Fibroblast of skin of left biceps (primary cell): ENCODE measurements at places on chromosomes 7 and 10.

DNA sequence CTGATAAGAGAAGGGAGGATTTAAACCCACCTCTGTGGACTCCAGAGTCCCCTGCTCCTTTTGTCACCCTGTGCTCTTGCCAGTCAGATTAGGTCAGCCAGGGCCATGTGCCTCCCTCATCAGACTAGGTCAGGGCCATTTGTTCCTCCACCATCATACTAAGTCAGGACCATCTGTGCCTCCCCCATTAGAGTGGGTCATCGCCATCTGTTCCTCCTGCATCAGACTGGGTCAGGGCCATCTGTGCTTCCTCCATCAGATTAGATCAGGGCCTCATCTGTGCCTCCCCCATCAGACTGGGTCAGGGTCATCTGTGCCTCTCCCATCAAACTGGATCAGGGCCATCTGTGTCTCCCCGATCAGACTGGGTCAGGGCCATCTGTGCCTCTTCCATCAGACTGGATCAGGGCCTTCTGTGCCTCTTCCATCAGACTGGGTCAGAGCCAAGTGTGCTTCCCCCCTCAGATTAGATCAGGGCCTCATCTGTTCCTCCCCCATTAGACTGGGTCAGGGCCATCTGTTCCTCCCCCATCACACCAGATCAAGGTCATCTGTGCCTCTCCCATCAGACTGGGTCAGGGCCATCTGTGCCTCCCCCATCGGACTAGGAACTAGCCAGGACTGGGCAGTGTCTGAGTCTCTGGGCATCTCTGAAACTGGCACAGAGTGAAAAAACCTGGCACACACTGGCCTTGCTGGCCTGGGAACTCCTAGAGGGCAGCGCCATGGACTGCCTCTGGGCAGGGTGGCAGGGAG lies 11.5 kb downstream of the MYL10 start:
- no peak for DNase-seq

GRCh38 chr10:71771821-71772617 lies 1.3 kb downstream of the VSIR start:
- no peak for DNase-seq

DNA sequence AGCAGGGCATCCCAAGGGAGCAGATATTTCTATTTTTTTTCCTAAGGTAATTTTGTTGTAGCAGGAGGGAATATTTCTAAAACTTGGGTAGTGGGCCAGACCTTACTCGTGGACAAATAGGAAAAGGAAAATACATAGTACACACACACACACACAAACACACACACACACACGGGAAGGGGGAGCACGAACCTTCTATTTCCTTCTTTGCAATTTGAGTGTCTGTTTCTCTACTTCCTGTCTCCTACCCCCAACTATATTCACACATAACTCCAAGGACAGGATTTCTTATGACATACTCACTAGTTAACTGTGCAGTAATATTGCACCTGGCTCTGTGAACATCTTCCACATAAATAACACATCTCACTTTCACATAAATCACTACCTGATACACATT lies 4.4 kb downstream of the LDB1 start:
- no peak for DNase-seq

DNA sequence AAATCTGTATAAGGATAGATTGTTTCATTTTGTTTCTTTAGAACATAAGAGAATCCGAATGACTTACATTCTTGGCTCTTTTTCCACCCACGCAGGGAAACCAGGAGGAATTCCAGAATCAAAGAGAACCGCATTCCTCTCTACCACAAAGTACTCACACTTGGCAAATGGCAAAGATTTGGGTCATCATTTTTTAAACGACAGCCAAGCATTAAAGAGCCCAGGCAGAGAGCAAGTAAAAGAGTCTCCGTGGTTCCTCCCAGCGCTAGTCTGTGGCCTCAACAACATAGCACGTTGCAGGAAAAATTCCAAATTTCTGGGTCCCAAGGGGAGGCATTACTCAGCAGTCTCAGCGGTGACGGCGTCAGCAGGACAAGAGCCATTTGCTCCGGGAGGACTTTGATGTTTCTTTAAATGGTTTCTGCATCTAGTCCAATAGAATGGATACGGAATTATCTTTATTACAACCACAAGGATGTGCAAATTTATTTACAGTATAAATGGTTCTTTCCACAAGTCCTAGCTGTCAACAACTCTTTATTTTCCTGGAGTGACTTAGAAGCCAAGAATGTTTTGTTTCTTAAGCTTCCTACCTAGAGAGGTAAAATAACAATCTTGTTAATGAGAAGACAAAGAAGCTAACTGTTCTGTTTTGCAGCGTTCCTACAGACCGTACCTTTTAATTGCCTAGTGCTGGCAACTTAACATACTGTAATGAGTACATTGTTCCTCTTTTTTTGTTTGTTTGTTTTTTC lies 232.5 kb downstream of the SKIDA1 start:
- peak; percentile 98 for DNase-seq

DNA sequence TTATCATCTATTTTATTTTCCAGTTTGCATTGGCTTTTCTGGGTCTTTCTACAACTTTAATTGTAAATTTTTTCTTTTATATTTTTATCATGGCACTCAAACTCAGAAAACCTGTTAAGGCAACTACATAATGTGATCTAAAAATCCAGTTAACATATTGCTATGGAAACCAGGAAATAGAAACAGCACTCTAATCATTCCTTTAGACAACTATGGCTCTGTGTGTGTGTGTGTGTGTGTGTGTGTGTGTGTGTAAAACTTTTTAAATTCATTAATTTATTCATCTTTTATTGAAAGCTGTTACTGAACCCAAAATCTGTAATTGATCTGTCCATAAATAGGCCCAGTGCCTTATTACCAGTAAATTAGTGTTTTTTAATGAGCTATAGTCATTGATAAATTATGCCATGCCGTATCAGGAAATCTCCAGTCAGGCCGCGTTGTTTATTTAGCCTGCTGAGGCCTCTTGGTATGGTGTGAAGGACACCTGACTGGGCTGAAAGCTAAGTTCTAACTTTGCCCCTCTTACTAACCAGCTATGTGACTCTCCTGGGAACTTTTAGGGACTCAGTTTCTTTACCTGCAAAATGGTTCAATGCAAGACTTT lies 1.5 kb upstream of the MET start:
- DNase-seq, result no peak

DNA sequence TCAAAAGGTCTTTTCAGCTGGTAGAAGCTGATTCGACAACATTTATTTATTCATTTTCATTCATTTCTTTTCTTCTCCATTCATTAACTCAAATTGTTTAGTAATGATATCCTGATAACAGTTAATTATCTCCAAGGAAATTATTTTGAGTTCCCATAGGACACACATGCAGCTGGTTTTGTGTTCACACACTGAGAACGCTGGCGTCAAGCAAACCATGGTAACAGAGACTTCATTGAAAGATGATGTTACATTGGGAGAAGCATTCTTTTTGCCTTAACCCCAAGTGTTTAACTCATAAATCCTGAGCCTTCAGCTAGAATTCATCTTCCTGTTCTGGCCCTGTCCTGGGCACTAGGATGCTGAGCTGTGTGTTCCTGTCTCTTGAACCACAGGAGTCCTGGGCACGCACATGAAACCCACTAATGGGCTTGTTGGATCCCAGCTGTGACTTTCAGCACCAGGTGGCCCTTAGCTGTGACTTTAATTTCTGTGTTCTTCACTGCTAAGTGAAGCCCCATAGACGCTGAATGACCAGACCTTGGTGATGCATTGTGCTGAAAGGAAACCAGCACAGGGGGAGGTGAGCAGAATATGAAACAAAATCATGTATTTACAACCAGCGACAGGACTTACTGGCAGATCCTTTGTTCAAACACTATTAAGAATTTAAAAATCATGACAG lies 121.5 kb upstream of the PRSS58 start:
- DNase-seq, result no peak

- no peak for DNase-seq
These were observed 62.2 kb downstream of the ST7 start for GRCh38 chr7:117015258-117016184.

DNA sequence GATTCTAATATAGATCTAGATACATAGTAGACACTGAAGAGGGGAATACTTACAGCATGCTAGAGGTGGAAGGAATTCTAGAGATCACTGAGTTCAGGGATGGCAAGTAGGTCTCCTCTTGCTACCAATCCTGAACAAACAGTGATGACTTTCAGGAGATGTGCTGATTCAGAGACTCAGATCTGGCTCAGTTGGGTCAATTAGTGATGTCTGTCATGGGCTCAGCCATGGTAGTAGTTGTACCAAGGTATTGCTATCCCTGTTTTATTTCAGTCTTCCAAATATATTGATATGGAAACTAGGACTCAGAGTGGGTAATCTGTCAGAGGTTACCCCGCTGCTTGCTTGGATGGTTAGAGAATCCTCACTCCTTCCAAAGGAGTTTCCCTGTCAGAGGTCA lies 38.5 kb downstream of the UNC5B start:
- DNase-seq, result no peak
